Fibroblast of skin of left quadriceps (primary cell): ENCODE measurements at places on chromosomes 3 and 15.

DNA sequence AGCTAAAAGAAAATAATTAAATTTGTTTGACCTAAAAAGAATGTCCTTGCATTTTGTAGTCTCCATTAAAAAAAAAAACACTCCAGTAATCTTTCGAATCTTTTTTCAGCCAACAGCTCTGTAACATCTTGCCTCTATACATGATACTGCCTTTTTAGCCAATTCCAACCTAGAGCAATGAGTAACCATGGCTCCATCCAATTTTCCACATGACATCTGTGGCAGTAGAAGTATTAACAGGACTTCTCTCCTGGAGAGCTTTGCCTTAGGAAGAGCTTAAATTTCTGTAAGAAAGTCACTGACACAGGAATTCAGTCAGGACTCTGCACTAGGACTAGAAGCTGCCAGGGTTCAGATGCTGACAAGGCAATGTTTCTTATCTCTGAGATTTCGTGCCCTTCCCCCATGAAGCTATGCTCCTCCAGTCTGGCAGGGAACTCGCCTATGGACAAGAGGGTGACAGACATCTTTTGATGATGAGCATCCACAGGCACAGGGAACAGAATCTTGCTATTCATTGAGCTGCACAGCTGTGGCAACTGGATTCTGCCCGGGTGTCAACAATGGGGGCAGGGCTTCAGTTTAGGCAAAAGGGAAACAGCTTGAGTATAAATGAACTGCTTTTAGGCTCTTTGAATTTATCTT lies 81.8 kb downstream of the ALCAM start:
- DNase-seq: no peak

GRCh38 chr3:156474560-156475389 lies 80.1 kb downstream of the SSR3 start:
- DNase-seq: no peak

GRCh38 chr3:68148447-68148846 lies 494.0 kb upstream of the SUCLG2 start:
- DNase-seq: no peak

- no peak for DNase-seq
Measured at GRCh38 chr3:180275176-180275575, 238.4 kb upstream of the PEX5L start.

GRCh38 chr15:100314809-100315400 lies 26.9 kb downstream of the ADAMTS17 start:
- no peak for DNase-seq

GRCh38 chr3:71495708-71496472 lies 87.6 kb downstream of the FOXP1 start:
- DNase-seq: peak; percentile 66

- no peak for DNase-seq
Measured at GRCh38 chr3:14989943-14990779, 42.8 kb downstream of the NR2C2 start.

DNA sequence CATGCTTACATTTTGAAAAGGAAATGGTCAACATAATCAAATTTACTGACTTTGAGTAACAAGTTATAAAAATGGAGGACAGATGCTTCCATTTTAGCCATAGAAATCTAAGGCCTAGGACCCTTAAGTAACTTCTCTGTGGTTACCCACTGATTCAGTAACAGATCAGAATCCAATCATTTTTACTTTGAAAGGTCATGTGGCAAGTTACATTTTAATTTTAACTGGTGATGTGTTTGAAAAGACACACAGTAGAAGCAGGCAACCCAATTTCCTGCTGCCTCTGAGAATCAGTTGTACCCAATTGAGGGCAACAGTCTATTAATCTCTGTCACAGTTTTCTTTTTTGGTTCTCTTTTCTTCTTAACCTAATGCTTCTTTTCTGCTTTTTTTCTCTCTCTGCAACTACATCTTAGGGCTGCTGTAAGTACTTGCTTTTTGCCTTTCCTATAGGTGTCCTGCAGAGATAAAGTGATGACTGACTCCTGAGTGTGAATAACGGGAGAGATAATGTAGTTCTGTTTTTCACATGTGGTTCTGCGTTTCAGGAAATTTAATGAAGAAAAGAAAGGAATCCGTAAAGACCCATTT lies 3.3 kb downstream of the ZWILCH start:
- DNase-seq: no peak

GRCh38 chr15:81575436-81576123 lies 201.6 kb upstream of the TMC3 start:
- no peak for DNase-seq

- peak; percentile 9 for DNase-seq
Measured at GRCh38 chr15:82851981-82852511, 42.6 kb downstream of the WHAMM start.

GRCh38 chr3:117234331-117234730 lies 524.8 kb downstream of the TUSC7 start:
- DNase-seq: no peak

GRCh38 chr3:294096-294495 lies 97.5 kb downstream of the CHL1 start:
- no peak for DNase-seq

GRCh38 chr3:15815696-15816095 lies 17.9 kb upstream of the ANKRD28 start:
- peak; percentile 55 for DNase-seq

DNA sequence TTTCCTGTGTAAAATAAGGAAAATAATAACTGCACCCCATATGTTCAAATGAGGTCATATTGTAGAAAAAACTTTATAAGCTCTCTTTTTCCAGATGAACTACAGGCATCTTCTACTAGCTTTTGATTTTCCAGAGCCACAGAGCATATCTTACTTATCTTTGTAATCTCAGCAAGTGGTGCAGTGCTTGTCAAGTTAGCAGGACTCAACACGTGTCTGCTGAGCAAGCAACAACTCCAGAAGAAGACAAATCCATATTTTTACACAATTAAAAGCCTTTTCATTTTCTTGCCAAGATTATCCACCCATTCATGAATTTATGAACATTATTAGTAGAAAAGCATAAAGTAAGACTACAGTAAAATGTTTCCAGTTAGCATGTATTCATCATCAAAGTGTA lies 14.4 kb upstream of the TSC22D2 start:
- no peak for DNase-seq

GRCh38 chr3:121545049-121545573 lies 677 bp downstream of the POLQ start:
- DNase-seq: no peak

DNA sequence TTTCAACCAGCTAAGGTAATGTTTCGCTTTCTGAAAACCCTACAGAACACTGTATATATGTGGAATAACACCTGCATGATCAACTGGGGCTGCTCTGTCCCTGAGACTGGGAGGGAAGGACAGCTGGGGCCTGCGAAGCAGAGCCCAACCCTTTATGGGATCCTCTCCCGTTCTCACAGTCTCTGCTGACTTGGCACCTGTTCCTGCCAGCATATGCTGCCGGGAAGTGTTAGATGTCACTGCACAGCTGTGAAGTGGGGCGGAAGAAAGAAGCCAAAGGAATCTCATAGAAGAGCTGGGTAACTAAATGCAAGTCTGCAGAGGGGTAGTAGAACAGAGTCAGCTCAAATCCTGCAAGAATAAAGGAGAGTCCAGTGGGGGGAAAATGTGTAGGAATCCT lies 29.6 kb downstream of the LRRC3B start:
- DNase-seq: no peak

DNA sequence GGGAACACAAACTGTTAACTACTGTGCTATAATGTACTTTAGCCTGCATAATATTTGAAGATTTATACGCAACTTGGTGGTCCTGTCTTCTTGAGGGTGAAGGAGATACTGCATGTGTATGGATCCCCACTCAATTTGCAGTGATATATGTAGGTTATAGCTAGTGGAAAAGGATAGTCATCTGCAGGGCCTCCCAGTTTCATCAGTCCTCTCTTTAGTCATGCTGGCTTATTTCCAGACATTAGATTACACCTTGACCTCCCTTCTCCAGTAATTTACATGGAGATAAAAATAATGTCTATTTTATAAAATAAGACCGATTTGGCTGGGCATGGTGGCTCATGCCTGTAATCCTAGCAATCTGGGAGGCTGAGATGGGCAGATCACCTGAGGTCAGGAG lies 3.7 kb downstream of the NR1D2 start:
- no peak for DNase-seq

GRCh38 chr15:76799760-76800159 lies 105.4 kb downstream of the SCAPER start:
- DNase-seq: peak; percentile 9

- DNase-seq: no peak
Measured at GRCh38 chr3:112634786-112635541, 6.0 kb downstream of the CCDC80 start.

DNA sequence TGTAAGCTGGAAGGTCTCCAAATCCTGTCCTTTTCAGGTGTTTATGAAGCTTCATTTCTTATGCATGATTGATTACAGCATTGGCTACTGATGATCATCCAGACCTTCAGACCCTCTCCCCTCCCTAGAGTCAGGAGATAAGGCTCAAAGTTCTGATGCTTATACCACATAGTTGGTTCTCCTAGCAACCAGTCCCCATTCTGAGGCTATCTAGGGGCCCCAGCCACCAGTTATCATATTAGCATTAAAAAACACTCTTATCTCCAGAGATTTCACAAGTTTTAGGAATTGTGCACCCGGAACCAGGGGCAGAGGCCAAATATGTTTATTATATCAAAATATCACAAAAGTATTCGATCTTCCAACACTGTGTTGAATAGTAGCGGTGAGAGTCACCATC lies 953.1 kb downstream of the FHIT start:
- no peak for DNase-seq

DNA sequence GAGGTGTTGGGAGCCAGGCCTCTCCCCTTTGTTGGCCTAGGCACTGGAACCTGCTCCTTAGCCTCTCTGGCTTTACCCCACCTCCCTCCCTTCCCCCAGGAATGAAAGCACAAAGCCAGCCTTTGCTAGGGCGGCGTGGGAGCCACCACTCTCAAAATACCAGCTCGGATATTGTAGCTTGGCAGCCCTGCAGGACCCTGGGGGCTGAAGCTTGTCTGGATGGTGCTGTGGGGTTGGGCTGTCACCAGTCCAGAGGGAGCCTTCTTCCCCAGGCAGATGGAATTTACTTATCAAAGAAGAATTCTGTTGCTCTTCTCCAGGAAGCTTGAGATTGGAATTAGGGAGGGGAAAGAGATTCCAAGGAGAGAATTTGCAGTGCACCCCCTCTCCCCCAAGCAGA lies 14.9 kb upstream of the GRM2 start:
- no peak for DNase-seq

- DNase-seq: no peak
Measured at GRCh38 chr3:72657666-72658065, 190.6 kb downstream of the SHQ1 start.

- DNase-seq: no peak
Measured at GRCh38 chr15:101167753-101168462, 83.9 kb downstream of the CHSY1 start.

DNA sequence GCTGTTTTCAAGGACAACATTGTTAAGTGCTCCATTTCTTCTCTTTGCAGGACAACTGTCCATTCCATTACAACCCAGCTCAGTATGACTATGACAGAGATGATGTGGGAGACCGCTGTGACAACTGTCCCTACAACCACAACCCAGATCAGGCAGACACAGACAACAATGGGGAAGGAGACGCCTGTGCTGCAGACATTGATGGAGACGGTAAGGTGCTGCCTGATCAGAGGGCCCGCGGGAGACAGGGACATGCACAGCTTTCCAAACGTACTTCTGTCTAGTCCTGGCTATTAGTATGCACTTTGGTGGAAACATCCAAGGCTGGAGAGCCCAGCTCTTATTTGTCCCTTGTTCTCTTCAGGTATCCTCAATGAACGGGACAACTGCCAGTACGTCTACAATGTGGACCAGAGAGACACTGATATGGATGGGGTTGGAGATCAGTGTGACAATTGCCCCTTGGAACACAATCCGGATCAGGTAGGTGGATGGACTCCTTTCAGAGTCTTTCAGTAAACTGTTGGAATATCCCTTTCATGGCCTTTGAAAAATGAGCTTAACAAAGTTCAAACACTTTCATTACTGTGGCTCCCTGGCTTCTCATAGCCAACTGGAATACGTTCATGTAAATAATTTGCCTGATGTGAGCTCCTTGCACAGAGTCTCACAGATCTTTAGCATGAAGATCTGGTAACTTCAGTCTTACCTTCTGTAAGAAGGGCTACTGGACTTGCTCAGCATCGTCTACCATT lies 10.4 kb downstream of the THBS1 start:
- peak; percentile 20 for DNase-seq

DNA sequence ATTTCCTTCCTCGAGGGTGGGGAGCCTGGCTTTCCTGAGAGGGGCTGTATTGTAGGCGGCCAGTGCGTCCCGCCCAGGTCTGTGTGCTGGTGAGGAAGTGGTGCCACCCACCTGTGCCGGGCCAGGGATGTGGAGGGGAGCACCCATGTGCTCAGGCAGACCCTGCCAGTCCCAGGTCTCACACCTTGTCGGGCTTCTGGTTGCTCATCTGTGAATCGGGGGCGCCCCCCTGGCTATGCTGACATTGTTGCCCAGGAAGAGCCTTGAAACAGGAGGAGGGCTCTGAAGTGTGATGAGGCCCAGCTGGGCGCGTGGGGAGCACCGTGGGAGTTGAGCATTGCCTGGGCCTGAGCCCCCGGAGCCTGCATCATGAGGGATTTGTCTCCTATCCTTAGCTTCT lies 4.8 kb downstream of the FBLN2 start:
- no peak for DNase-seq

- no peak for DNase-seq
Measured at GRCh38 chr15:81504170-81504905, 130.3 kb upstream of the TMC3 start.

GRCh38 chr3:179046497-179047353 lies 24.9 kb downstream of the ZMAT3 start:
- no peak for DNase-seq

DNA sequence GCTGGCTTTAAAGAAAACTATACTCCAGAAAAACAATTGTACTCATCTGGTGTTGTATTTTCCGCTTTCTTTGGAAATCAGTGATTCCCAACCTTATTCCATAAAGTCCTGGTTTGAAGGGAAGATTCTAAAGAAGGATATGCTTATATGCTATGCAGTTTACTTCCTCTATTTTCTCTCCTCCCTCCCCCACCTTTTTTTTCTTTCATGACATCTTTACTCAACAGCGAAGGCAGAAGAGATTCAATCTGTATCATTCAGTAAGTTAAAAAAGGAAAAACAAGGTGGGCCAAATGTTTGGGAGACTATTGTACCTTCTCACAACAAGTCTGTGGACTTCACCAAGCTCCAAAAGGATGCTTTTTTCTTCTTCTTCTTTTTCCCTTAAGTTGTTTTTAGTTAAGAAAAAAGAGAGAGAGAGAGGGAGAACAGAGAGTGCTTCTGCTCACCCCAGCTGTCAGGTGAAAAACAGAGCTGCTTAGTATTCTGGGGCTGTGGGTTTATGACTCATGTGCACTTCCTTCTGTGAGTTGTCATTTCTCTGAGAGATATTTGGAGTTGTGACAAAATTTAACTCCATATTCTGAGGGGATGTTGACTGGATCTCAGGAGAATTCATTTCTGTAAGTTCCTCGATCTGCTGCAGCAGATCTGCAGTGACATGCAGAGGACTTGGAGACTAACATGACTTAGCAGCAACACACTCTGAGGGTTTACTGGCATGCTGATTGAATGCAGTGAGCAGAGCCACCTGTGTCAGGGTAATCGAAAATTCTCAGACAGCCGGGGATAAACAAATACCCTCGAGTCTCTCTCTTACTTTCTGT lies 70.7 kb downstream of the SSR3 start:
- DNase-seq: no peak
